A549 treated with AZD2906 at 1 μM for 4 hours (cell line): ENCODE measurements at places on chromosomes 5 and 9. TPM values are rescaled to one million over a fixed set of nuclear protein-coding genes. Genes with fewer than 3 reads are reported as not detected.

The GRM6 gene
- total RNA-seq, result not detected in 5 replicates

The SLC34A1 gene
- not detected in 5 replicates for total RNA-seq

The PCDHGA9 gene
- 0.03 to 0.05 TPM (median 0.05 TPM) in 5 replicates for total RNA-seq

The JAKMIP2 gene
- total RNA-seq, result not detected in 5 replicates

The PTGES gene
- 151 to 187 TPM (median 161 TPM) in 5 replicates for total RNA-seq

The CDX1 gene
- 0.06 to 0.07 TPM in 2 of 5 replicates, not detected in the others for total RNA-seq

The TMEFF1 gene
- 0.46 to 1.4 TPM (median 1.2 TPM) in 5 replicates for total RNA-seq

The ARL14EPL gene
- 0.11 to 0.31 TPM (median 0.25 TPM) in 5 replicates for total RNA-seq

The NR5A1 gene
- total RNA-seq, result 0.07 to 0.20 TPM (median 0.17 TPM) in 5 replicates

The F2RL2 gene
- 2.6 to 3.6 TPM (median 2.9 TPM) in 5 replicates for total RNA-seq

The LHX3 gene
- 0.07 to 0.08 TPM (median 0.08 TPM) in 4 of 5 replicates, not detected in the other for total RNA-seq

The SMC2 gene
- total RNA-seq, result 16.6 to 28.0 TPM (median 20.5 TPM) in 5 replicates

The PCDHGA1 gene
- total RNA-seq, result 0.23 to 0.32 TPM (median 0.27 TPM) in 5 replicates

The ADAMTSL1 gene
- total RNA-seq, result 0.08 to 0.09 TPM in 2 of 5 replicates, not detected in the others

The KIF4B gene
- 0.01 to 0.06 TPM (median 0.03 TPM) in 4 of 5 replicates, not detected in the other for total RNA-seq

The TNC gene
- total RNA-seq, result 0.69 to 1.00 TPM (median 0.80 TPM) in 5 replicates

The IL13 gene
- total RNA-seq, result 0.08 to 0.10 TPM in 2 of 5 replicates, not detected in the others

The CCDC192 gene
- not detected in 5 replicates for total RNA-seq

The ANGPTL2 gene
- total RNA-seq, result 0.01 TPM in 1 of 5 replicates, not detected in the others

The ARHGEF28 gene
- total RNA-seq, result 10.5 to 12.0 TPM (median 11.4 TPM) in 5 replicates

The ASTN2 gene
- 4.1 to 5.3 TPM (median 4.3 TPM) in 5 replicates for total RNA-seq

The HAVCR2 gene
- total RNA-seq, result 0.17 to 0.62 TPM (median 0.24 TPM) in 5 replicates

The KDM4C gene
- 8.1 to 9.0 TPM (median 8.5 TPM) in 5 replicates for total RNA-seq

The KLHL3 gene
- 0.08 to 0.49 TPM (median 0.23 TPM) in 5 replicates for total RNA-seq

The PDE8B gene
- total RNA-seq, result 1.7 to 2.3 TPM (median 2.0 TPM) in 5 replicates

The SLC1A3 gene
- total RNA-seq, result 0.03 to 0.21 TPM (median 0.07 TPM) in 5 replicates

The TTC16 gene
- 0.02 to 0.06 TPM (median 0.05 TPM) in 5 replicates for total RNA-seq

The LCN9 gene
- not detected in 5 replicates for total RNA-seq

The QRFP gene
- not detected in 5 replicates for total RNA-seq

The CD74 gene
- total RNA-seq, result 0.07 to 0.09 TPM (median 0.08 TPM) in 3 of 5 replicates, not detected in the others

The GPR151 gene
- not detected in 5 replicates for total RNA-seq
